ENCODE measurements at places on chromosomes 1 and 21.

- no peak for DNase-seq
Observed at GRCh38 chr1:104932949-104933679, 1183.4 kb downstream of the AMY1C start.

GRCh38 chr1:47765742-47766485, 231.3 kb downstream of the TRABD2B start:
- DNase-seq: peak; percentile 17

GRCh38 chr21:32131164-32131563, 147.7 kb downstream of the MIS18A start:
- no peak for DNase-seq

DNA sequence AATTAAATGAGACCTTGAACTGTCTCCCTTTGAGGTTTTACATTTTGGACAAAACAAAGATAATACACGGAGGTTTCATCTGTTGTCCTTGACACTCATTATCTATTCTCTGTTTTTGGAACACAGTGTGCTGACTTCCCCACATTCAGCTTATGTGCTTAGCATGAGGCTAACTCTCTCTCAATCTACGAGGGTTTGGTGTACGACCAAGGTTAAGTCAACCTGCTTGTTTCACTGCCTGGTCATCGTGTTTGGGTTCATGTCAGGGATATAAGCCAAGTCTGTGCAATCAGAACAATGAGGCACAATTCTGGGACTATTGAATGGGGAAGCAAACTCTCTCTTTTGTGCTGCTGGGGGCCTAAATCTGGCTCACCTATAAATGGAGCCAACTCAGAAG, 328.5 kb upstream of the USP25 start:
- DNase-seq: no peak

- DNase-seq: no peak
Observed at GRCh38 chr1:223114871-223115270, 28.2 kb downstream of the TLR5 start.

- DNase-seq: no peak
Observed at GRCh38 chr1:184597650-184598357, 156.9 kb downstream of the EDEM3 start.

DNA sequence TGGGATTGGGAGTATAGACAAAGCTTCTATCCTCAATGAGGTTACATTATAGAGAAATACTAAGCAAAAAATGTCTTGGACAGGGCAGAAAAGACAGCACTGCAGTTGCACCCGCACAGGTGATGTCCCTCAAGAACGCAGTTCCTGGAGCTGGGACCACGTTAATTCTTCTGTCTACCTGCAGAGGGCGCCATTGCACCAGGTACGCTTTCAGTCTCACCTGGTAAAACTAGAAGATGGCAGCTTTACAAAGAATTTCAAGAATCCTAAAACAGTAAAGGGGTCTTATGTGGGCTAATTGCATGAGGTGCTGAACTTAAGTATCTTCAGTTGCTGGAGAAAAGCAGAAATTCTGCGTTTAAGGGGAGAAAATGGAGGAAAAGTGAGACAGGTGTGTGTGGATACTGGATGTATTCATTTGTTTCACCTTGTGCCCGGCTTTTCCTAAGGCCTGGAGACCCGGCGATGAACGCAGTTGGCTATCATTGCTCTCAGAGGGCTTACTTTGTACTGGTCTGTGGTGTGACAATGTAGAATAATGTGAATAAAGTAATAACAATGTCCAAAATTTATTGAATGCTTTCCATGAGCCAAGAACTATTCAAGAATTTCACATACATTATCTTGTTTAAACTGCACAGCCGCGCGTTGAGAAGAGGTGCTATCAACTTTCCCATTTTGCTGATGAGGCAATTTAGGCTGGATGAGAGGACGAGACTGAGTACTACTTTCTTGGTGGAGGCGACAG, 276.3 kb upstream of the GREM2 start:
- DNase-seq: peak; percentile 89

Data from GM23338 (cell line).